ENCODE measurements at places on chromosomes 1 and 21.

DNA sequence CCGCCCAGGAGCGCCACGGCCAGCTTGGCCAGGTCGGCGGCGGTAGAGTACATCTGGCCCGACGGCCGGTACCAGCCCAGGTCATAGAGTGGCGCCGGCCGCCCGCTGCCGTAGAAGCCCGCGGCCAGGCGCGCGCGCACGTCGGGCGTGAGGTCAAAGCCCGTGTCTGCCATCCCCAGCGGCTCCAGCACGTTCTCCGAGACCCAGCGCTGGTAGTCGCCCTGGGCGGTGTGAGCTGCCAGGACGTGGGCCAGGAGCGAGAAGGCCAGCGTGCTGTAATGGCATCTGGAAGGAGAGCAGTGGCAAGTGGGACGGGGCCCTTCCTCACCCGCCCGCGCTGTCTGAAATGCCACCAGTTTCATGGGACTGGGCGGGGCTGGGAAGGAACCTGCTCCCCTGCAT is 18.9 kb downstream of the LACTBL1 start:
- DNase-seq, result no peak

DNA sequence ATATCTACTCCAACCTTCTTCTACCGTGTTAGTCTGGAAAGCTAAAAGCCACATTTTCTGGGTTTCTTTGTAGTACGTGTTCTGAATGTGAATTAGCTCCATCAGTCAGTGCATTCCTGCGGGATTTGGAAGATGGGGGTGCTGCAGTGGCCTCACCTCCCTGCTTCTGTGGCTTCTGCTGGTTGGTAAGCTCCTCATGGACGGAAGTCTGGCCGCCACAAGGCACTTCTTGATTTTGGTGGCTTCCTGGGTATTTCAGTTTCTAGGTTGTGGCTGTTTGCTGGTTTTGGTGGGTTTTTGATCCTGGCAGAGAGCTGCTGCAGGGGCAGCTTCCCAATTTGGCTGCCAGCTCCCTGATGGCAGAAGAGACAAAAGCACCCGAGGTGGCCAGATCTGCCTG is 20.9 kb upstream of the TACSTD2 start:
- DNase-seq, result no peak

GRCh38 chr1:28845786-28846543 is 34.0 kb downstream of the OPRD1 start:
- DNase-seq, result no peak

- DNase-seq, result no peak
Observed at GRCh38 chr1:115341948-115342347, 3.9 kb upstream of the NGF start.

DNA sequence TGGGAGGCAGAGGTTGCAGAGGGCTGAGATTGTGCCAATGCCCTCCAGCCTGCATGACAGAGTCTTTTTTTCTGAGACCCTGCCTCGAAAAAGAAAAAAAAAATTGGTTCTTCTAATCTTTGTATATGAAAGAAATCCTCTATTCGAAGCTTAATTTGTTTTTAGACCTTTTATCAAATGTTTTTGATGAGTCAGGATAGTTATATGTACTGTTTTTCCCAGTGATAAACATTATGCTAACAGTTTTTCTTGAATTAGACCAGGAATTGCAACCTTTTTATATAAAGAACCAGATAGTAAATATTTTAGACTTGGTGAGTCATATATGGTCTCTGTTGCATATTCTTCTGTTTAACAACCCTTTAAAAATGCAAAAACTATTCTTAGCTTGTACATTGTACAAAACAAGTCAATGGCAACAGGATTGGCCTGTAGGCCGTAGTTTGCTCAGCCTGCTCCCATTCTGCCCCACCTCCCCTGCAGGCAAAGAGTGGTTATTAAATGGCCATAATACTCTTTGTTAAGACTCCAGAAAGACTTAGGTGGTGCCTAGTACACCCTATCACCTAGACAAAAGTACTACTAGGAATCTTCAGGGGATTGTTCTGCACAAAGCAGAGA is 45.2 kb downstream of the LYST start:
- DNase-seq, result peak; percentile 77
